ENCODE measurements at places on chromosomes 6 and 20.

GRCh38 chr6:166500246-166500645, 86.2 kb downstream of the RAMACL start:
- DNase-seq: no peak

DNA sequence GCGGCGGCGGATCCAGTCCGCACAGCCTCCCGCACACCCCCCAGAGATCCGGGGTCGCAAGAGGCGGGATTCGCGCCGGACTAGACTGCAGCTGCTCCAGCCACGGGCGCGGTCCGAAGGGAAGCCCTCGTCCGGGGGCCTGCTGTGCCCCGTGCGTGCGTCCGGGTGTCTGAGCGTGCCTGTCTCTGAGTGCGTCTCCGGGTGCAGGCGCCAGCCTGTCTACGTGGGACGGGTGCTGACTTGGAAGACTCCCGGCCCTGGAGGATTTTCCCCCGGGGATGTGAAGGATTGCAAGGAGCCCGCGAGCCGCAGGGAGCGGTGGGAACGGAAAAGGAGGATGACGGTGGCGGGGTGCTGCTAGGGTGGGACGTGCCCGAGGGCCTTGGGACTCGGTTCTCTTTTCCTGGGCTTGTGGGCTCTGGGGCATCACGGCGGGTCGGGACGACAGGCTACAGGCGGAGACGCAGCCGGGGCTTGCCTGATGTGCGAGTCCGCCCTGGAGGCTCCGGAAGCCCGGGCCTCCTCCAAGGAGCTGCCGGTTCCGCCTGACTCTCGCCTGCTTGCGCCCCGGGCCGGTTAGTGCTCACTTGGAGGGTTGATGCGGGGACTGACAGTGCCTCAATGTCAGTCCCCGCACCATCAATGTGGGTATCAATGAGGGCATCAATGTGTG, 5.7 kb downstream of the MAFB start:
- DNase-seq: no peak

DNA sequence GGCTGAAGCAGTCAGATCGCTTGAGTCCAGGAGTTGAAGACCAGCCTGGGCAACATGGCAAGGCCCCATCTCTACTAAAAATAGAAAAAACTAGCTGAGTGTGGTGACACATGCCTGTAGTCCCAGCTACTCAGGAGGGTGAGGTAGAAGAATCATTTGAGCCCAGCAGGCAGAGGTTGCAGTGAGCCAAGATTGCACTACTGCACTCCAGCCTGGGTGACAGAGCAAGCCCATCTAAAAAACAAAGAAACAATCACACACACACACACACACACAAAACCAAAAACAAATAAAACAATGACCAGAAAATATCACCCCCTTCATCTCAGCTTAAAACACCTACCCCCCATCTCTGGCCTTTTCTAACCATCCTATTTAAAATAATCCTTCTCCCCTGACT, 68.0 kb downstream of the BTBD9 start:
- DNase-seq: no peak

DNA sequence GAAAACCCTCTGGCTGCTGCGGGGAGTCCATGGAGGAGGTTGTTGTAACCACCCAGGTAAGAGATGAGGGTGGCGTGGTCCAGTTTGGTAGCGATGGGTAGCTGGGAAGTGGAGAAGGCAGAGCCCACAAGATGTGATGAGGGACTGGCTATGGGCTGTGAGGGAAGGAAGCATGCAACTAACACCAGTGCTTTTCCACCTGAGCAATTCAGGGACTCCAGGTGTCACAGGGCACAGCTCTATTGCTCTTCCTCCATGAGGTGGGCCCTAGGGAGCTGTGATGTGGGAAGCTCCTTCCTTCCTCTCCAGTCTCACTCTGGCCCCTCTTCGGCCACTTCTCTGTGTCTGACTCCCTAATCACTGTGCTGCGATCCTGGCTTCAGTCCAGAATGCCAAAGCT, 32.4 kb upstream of the TGM6 start:
- DNase-seq: no peak

DNA sequence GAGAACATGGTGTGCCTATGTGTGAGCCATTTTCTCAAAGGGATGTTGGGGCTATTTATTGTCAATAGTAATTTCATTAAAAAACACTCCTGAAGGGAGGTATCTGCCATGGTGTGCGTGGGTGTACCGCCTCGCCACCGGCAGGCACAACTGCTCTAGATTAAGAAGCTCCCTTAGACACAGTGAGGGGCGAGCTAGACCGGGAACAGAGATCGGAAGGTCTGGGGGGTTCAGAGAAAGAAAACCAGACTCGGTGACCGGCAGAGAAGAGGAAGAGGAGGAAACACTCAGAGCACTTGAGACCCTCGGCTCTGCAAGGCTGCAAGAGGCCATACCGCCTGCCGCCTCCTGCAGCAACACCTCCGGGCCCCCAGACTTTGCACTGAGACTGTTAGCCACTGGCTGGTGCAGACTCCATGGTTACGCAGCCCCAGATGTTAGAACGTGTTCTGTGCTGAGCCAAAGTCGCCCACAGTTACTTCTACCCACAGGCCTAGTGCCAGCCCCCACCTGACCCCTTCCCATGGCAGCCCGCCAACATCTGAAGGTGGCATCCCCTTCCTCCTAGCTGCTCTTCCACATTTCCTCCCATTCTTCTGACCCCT, 18.1 kb downstream of the PXDC1 start:
- DNase-seq: no peak

GRCh38 chr6:14545496-14545895, 427.9 kb downstream of the CD83 start:
- no peak for DNase-seq

GRCh38 chr6:79030511-79030910, 47.5 kb downstream of the PHIP start:
- no peak for DNase-seq

- DNase-seq: no peak
Measured at GRCh38 chr6:150740453-150740852, 125.0 kb upstream of the MTHFD1L start.

- no peak for DNase-seq
Measured at GRCh38 chr6:16757332-16757731, 3.9 kb downstream of the ATXN1 start.

DNA sequence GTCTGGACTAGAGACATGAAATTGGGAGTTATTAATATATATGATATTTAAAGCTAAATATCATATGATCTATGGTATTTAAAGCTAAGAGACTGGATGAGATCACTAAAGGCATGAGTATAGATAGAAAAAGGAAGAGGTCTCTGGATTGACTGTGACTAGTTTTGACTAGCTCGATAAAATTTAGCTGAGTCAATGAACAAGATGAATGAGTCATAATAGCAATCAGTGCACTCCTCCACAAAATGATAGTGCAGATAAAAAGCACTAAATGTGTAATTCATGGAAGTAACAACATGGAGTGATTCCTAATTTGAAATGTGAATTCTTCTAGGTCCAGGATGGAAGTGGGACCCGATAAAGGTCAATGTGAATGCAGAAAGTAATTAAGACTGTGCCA, 127.4 kb downstream of the PFDN4 start:
- no peak for DNase-seq

DNA sequence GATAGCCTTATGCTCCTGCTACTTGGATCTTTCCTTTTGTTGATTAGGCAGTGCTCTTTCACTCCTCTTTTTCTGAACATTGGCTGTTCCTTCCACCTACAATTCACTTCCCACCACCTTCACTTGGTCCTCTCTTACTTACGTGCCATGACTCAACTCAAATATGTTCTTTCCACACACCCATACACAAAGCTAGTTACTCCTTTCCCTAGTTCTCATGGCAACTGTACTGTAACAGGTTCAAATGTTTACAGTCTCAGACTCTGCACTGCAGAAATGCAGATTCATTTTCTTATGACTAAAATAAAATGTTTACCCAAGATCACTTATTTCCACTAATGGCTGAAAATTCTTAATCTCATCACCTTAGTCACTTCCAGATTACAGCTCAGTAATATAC, 174.0 kb upstream of the TSHZ2 start:
- no peak for DNase-seq

DNA sequence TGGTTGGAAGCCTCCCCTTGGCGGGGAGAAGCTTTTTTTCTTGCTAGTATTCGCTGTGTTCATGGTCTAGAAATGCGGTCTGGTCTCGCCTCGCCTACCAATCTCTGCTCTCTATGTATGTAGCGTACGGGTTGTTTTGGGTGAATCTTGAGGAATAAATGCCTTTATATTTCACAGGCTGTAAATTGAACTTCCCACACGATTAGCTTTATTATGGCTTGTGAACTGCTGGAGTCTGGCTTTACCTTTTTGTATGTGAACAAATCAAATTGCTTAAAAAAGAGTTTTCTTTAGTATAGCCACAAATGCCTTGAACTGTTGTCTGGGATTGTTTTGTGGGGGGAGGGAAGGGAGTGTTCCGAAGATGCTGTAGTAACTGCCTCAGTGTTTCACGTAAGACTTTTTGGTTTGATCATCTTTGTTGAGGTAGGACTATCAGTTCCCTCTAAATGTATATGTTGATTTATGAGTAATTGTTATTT, 2.2 kb downstream of the INSM1 start:
- DNase-seq: no peak

- no peak for DNase-seq
Measured at GRCh38 chr20:33789109-33789857, 21.9 kb upstream of the CHMP4B start.

DNA sequence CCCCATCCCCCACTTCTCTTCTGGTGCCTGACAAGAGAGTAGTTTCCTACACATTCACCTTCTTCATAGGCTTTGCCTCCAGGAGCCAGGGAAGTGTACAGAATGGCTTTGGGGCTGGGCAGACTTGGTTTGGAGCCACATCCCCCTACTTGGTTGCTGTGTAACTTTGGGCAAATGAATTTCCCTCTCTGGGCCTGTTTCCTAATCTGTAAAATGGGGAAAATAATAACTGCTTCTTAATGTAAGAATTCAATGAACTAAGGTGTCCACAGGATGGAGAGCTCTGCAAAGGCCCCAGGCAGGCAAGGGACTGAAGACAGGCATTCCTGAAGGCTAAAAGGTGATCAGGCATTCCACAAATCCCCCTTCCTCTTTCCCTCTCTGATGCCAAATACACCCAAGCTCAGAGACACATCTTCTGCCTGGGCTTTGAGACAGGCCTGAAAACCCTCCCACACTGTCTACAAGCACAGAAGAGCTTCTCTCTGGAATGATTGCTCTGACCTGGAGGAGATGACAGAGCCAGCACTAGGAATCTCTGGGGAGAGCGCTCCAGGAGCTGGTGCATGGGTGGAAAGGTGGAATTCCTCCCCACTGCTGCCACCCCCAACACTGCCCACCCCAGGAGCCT, 6.9 kb upstream of the C20orf203 start:
- no peak for DNase-seq

DNA sequence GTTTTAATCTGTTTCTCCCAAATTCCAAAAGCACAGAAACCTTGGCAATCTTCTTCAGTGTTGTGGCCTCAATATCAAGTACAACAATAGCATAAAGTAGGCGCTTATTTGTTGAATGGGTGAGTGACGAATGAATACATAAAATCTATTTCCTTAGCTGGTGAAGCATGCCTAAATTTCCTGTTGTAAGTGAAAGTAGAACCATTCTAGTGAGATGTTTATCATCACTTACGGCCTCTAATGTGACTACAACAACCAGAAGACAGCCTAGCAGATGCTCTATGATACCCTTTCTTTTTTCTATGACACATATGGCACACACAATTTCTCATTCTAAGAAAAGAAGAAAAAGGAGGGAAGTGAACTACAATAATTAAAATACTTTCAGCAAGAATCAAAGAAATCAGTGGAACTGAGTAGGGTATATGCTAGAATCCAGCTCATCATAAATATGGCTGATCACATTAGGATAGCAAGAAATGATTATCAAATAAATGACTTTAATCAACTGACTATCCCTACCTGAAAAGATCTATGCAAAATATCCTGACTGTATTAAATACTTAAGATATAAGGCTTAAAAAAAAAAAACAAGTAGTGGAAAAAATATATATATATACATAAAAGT, 67.4 kb downstream of the BTBD9 start:
- no peak for DNase-seq

DNA sequence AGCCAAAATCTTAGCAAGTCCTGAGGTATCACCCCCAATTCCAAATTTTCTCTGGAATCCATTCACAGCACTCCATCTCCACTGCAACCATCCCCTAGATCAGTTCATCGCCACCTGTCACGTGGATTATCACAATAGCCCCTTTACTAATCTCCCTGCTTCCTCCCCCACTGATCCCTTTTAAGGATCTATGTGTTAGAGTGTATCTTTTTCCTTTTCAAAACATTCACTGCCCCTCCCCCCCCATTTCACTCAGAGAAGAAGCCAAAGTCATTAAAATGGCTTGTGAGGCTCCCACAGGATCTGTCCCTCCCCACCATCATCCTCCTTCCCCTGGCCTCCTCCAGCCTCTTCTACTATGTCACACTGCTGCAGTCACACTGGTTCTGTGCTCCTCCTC, 18.4 kb upstream of the SPAG4 start:
- no peak for DNase-seq

DNA sequence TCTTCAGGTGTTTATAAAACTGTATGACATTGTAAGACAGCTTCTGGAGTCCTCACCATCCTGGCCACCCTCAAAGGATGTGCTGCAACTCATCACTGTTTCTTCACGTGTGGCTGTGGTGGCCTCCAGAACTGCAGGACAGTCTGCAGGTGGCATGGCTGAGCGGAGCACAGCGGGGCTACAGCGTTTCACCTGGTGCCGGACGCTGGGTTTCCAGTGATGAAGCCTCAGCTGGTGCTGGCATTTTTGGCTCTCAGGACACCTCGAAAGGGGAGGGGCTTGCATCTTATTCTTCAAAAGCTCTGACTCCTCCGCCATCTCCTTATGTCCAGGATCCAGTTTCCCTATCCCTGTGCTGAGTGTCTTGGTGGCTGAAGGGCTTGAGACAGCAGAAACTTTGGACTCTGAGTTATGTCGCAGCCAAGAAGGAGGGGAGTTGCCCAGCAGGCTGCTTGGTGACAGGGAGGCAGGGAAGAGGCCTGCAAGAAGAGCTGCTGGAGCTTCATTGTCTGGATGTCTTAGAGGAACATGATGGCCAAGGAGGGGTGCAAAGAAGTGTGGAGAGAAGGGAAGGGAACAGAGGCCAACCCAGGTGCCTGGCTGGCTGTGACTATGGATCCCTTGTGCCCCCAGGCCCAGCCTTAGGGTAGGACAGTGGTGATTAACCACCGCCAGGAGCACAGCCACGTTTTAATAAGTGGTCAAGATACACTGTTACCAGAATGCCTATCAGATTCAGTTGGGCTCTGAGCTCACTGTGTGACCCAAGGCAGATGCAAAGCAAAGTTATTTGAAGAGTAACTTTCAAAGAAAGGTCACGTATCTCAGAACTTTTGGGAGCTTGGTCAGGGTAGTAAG, 58.7 kb downstream of the GTF2H5 start:
- no peak for DNase-seq

Data from stimulated activated CD4-positive, alpha-beta T cell treated with anti-CD3 and anti-CD28 coated beads, Interleukin-2, amount 100 ng/mL, for 24 hours (primary cell).